H1 (cell line): ENCODE measurements at places on chromosomes 3 and 15. TPM values are rescaled to one million over a fixed set of nuclear protein-coding genes. Genes with fewer than 3 reads are reported as not detected.

- no peak for DNase-seq
These were observed 45.0 kb downstream of the THBS1 start for GRCh38 chr15:39625856-39626255.

The CYP8B1 gene
- not detected in 2 replicates for total RNA-seq

GRCh38 chr15:66840615-66841390 lies 138.8 kb downstream of the SMAD6 start:
- no peak for DNase-seq

- DNase-seq, result no peak
These were observed 12.5 kb upstream of the FBLN2 start for GRCh38 chr3:13536432-13536831.

DNA sequence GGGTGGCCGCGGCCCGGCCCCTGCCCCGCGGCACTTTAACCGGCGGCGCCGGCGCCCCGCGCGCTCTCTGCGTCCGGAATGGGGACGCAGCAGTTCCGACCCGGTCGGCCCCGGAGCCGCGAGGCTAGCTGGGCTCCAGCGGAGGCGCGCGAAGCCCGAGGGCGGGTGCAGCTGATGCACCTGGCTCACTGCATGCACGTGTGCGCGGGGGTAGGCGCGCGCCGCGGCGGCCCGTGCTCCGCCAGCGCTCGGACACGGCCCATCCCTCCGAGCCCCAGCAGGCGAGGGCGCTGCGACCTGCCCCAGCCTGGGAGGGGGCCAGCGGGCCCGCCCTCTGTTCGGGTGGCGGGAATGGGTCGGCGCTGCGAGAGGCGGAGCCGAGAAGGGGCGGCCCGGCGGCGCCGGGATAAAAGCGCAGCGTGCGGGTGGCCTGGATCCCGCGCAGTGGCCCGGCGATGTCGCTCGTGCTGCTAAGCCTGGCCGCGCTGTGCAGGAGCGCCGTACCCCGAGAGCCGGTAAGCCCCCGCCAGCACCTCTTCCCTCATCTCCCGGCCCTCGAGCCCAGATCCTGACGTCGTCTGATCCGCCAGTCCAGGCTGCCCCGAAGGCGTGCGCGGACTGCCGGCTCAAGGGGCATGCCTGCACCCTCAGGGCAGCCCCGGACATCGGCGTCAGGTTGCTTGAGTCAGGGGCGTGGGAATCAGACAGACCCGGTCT lies at the start of the genes CHDH and IL17RB:
Gene CHDH (minus strand): TSS at position 286 of the 717 bp plus-strand sequence. CDS start 22,411 bp downstream, outside the sequence.
Gene IL17RB (plus strand): TSS at position 435 of the 717 bp plus-strand sequence. CDS start 21 bp downstream, at position 456.
- no peak for DNase-seq

The NOP10 gene
- total RNA-seq, result 285 and 297 TPM in 2 replicates

GRCh38 chr15:101456057-101456739 lies 33.3 kb downstream of the PCSK6 start:
- DNase-seq, result no peak

- no peak for DNase-seq
These were observed 107.0 kb downstream of the IGF2BP2 start for GRCh38 chr3:185717627-185718402.

DNA sequence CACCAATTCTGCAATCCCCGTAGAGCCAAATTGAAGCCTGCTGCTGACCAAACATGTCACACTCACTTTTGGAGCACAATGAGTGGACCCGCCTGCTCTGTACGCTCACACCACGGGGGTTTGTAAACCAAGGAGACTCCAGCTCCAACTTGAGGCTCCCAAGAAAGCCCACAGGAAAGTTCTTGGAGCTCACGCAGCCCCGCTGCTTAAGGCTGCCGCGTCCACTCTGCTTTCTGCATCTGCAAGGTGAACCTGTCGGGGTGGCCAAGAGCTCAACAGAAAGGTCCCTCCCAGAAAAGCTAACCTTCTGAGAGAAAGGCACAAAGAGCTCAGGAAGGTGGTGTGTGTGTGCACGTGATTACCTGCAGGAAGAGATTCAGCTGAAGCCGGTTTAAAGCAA lies 94.9 kb downstream of the PCSK6 start:
- no peak for DNase-seq

DNA sequence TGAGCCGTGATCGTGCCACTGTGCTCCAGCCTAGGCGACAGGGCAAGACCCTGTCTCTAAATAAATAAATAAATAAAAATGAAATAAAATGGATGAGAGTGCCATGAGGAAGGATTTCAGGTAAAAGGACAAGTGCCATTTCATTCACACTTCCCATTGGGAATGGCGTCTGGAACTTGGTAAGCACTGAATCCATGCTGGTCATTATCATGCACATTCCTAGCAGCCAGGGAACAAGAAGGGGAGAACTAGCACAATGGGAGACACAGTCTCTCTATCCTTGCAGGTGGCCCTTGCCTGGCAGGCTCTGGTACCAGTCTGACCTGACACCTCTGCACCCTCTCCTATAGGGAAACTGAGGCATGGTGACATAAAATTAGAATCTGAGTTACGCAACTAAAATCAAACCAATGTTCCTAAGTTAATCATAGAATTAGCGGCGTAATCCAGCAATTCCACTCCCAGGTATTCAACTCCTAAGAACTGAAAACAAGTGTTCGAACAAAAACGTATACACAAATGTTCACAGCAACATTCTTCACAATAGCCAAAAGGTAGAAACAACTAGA lies 70.8 kb upstream of the MFGE8 start:
- no peak for DNase-seq

GRCh38 chr3:160684368-160684740 lies 7.4 kb downstream of the ARL14 start:
- DNase-seq, result no peak

The C2CD4A gene
- not detected in 2 replicates for total RNA-seq

- no peak for DNase-seq
These were observed 67.9 kb downstream of the GADL1 start for GRCh38 chr3:30826531-30826942.

- DNase-seq, result no peak
These were observed 209.5 kb upstream of the LRRN1 start for GRCh38 chr3:3589715-3590130.

DNA sequence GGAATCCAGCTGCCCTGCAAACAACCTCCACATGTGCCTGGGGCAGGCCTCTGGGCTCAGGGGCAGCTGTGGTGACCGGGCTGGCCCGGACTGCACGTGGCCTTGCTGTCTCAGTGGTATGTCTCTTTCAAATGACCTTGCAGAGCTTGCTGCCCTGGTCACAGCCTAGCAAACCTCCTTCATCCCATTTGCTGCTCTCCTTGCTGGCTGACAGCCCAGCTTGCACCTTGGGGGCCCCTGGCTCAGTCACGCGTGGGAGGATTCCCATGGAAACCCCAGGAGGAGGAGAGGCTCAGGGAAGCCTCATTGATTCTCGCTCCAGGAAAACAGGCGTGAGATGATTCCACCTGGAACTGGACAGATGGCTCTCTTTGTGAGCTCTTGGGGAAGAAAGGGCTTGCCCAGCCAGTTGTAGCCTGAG lies 5.6 kb downstream of the SPSB4 start:
- no peak for DNase-seq

DNA sequence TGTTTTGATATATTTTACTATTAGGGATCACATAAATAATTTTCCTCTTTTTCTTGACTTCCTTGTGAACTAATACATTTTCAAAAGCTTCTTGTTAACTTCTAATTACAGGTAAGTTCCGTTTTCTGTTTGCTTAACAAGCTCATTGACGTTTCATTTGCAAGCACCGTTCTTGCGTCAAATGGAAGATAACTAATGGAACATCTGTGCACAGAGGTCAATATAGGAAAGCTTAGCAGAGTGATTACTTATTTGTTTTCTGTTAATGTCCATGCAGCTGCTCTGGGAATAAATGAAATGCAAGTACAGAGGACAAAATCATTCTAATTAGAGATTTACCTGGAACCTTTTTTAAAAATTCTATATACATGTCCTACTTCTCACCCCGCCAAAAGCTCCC lies 115.5 kb upstream of the C2CD4B start:
- no peak for DNase-seq

DNA sequence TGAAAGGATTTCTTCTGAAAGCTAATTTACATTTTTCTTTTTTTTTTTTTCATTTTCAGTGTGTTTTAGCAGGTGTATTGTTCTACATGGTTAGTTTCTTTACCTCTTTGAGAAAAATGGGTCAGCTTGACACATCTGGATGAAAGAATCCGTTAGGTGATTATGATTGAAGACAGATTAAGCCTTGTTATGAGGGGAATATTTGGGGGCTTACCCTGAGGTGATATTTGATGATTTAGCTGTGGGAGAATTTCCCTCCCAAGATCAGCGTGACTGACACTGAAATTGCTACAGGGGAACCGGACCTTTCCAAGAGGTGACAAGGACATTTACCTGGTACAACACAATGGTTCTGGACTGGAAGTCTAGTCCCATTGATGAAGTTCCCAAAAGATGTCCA lies 147.5 kb downstream of the NFKBIZ start:
- DNase-seq, result no peak

DNA sequence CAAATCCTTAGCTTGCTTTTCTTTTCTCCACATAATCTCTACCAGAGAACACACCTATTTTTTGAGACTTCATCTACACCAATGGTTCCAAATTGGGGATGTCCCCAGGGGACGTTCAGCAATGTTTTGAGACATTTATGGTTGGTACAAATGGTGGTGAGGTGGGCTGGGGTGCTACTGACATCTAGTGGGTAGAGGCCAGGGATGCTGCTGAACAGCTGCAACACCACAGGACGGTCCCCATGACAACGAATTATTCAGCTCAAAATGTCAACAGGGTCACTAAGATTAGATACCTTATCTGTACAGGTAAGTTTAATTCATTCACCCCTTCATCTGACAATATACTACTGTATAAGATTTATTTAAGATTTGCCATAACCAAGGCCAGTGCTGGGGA lies 14.4 kb downstream of the GK5 start:
- DNase-seq, result no peak

DNA sequence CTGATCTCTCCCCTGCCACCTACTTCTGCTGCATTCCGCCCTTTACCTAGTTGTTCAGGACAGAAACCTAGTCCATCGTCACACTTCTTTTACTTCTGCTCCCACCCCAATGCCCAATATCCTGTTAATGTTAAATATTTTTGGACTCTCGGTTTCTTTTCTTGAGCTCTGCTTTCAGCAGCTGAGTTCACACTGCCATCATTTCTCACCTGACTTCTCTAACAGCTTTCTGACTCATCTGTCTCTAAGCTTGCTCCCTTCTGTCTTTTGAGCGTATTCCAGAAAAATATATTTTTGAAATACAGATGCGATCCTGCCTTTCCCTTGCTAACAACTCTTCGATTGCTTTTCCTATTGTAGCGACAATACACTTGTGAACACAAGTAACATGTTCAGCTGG lies 183.4 kb downstream of the KLHL25 start:
- no peak for DNase-seq

GRCh38 chr15:57220205-57220604 lies 156.1 kb upstream of the CGNL1 start:
- no peak for DNase-seq

GRCh38 chr3:46953234-46954010 lies 23.1 kb downstream of the CCDC12 start:
- DNase-seq, result no peak

GRCh38 chr3:101513419-101513986 lies 491 bp upstream of the SENP7 start:
- no peak for DNase-seq

- no peak for DNase-seq
These were observed 255.9 kb downstream of the NFKBIZ start for GRCh38 chr3:102105193-102105592.

The NANOGP8 gene
- 31.9 and 40.6 TPM in 2 replicates for total RNA-seq

The FBXL22 gene
- 0.47 and 0.54 TPM in 2 replicates for total RNA-seq

GRCh38 chr15:89521605-89522004 lies 25.2 kb upstream of the RHCG start:
- no peak for DNase-seq

- no peak for DNase-seq
These were observed 4.7 kb upstream of the CLDN1 start for GRCh38 chr3:190326930-190327329.

The UROC1 gene
- not detected in 2 replicates for total RNA-seq

GRCh38 chr3:43079536-43080332 lies 26.1 kb downstream of the POMGNT2 start:
- DNase-seq, result peak; percentile 16

DNA sequence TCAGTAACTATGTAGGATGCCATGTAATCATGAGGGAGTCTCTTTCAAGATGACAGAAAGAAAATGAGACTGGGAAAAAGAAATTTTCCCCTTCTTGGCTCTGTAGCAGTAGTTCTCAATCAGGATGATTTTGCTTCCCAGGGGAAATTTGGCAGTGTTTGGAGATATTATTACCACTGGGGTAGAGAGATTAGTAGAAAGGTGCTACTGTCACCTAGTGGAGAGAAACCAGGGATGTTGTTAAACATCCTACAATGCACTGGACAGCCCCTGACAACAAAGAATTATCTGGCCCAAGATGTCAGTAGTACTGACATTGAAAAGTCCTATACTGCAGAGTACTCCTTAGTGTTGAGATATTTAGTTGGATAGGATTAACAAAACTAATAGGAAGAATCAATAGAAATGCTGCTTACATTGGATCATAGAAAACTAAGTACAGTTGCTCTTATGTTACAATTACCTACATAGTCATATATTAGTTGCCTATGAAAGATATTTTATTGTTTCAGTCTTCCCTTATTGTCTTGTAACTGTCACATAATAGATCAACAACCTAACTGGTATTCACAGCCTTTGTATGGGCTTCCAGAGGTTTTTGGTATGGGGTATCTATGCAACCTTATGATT lies 433.3 kb downstream of the RAP2B start:
- no peak for DNase-seq

- DNase-seq, result peak; percentile 91
These were observed at the start of gene NMNAT3 for GRCh38 chr3:139677388-139678155. Gene NMNAT3 (minus strand): TSS chr3:139677972. CDS start chr3:139627724, 50,248 bp downstream.

DNA sequence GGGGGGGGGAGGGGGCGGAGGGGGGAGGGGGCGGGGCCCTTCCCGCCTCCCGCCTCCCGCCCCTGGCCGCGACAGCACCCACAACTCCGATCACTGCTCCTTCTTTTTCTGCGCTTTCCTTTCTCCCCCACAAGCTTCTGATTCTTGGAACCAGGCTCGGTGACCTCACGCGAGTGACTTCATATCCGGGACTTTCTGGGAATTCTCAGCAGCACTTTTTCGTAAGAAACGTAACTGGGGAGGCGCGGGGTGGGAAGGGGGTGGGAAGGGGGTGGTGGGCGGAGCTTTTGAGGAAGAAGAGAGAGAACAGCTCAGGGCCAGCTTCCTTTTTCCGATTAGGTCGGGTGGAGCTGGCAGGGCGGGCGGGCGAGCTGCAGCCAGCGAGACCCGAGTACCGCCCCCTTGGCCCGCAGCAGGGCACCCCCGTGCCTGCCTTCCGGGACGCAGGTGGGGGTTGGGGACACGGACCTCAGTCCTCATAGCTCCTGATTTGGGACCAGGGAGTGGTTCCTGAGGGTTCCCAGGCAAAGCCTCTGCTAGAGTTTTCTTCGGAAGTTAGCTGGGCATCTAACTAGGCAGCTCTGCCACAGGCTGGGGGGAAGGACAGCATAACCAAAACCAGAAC lies 14.6 kb downstream of the XIRP1 start:
- peak; percentile 84 for DNase-seq
